AG08396 (cell line): ENCODE measurements at places on chromosomes 3 and 15.

DNA sequence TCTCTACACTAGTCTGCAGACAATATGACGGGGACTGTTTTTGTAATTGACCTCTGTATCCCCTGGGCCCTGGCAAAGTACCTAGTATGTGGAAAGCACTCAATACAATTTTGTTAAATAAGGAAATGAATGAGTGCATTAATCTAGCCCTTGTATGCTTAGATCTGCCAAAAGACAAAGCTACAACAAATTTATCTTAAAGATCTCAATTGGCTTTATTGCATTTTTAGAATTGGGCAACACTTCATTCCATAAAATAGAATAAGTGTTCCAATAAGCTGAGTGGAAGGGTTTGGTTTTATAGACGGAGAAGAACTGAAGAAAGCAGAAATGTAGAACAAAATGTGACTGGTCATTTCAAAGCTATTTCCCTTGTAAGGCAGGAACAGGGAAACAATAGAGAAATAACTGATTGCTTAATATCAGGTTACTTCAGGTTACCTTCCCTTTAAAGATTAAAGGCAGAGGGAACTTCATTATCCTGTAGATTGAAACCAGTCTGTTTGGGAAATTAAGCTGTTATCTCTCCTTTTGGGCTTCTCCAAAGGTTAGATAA is 108.3 kb upstream of the MME start:
- DNase-seq: no peak

GRCh38 chr15:70635895-70636294 is 127.5 kb downstream of the UACA start:
- DNase-seq: no peak

- DNase-seq: no peak
Observed at GRCh38 chr15:55796321-55796965, 53.5 kb upstream of the PRTG start.

DNA sequence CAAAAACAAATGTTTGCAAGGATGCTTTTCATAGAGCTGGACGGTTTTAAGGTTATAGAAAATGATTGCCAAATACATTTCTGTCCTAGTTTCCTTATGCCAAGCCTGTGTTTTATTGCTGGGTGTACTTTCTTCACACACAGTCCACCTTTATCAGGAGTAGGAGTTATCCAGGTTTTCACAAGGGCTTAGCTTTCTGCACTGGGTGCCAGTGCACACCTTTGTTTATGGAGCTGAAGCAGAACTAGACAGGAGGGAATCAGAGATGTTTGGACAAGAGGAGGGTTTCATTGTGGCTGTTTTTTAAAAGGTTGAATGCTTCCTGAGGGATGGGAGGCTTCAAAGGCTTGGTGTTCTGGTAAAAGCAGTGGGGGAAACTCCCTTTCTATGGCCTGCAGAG is 29.5 kb upstream of the FAM3D start:
- no peak for DNase-seq

GRCh38 chr3:145815707-145816413 is 345.1 kb downstream of the PLOD2 start:
- no peak for DNase-seq

- DNase-seq: peak; percentile 36
Observed at GRCh38 chr3:182979674-182980191, 605 bp downstream of the DCUN1D1 start.

DNA sequence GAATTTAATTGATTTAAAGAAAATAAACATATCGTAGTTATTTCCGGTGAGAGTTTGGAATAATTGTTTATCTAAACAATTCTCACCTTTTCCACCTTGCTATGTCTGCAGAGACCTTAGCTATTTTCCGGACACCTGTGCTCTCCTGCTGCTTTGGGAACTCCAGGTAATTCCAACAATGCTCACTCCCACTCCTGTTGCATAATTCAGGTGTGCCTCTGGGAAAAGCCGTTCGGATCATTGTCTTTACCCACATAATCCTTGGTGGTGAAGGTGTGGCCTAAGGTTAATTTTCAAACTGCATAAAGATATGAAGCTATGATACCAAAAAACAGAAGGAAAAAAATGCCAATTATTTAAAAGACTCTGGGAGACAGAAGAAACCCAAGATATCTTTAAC is 59.4 kb downstream of the LDHAL6B start:
- no peak for DNase-seq

DNA sequence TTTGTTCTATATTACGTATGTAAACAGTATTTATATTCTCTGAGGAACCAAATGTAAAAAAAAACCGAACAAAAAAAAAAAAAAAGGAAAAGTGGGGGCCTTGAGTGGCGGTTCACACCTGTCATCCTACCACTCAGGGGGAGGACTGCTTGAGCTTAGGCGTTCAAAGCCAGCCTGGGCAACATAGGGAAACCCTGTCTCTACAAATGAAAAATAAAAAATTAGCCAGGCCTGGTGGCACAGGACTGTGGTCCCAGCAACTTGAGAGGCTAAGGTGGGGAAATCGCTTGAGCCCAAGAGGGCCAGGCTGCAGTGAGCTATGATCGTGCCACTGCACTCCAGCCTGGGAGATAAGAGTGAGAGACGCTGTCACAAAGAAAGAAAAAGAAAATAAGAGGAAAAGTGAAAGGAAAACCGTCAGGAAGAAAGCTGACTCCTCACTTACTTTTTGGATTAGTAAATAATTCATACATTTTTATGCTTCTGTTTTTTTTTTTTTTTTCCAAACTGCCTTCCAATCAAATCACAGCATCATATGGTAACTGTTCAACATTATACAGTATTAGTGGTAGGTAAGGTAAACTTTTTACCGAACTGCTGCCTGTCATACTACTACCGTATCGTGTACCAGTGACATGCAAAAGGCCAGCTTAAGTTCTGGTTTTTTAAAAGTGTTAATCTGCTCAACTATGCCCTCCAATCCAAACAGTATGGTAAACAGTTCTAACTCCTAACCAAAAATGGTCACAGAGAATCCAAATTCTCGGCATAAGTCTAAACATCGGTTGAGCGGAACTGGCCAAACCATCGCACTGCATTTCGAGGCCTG is 1.2 kb downstream of the PHC3 start:
- DNase-seq: no peak

DNA sequence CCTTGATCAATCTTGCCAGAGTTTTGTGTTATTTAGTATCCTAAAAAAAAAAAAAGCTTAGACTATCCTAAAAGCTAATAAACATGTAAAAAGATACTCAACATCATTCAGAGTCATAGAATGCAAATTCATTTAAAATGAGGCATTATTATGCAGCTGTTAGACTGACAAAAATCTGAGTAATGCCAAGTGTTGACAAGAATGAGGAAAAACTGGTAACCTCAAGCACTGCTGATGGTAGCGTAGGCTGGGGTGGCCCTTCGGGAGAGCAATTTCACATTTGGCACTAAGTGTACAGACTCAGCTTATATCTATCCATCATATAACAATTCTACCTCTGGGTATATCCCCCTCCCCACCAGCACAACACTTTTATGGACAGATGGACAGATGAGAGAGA is 280.4 kb downstream of the RAP2B start:
- no peak for DNase-seq

GRCh38 chr3:59809016-59809415 is 759.2 kb upstream of the CFAP20DC start:
- no peak for DNase-seq

DNA sequence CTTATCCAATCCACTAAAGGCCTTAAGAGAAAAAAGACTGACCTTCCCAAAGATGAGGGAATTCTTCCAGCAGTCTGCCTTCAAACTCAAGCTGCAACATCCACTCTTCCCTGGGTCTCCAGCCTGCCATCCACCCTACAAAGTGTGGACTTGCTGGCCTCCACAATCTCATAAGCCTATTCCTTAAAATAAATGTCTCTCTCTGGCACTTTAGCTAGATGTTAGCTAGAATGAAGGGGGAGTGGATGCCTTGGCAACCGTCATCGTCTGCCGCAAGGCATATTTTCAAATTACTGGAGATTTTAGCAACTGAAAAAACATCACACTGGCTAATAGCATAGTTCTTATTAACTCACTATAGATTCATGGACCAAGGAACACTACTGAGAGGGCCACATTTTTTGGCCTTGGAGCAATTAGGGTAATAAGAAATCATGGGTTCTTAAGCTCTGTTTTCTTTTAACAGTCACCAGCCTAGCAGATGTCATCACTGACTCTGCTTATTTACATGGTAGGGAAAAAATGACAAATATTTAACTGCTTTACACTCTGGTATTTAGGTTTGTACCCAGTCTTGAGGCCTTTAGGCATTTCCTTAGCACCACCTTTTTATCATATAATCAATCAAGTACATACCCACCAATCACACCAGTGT is 245.3 kb downstream of the MYRIP start:
- no peak for DNase-seq

GRCh38 chr3:174332391-174332790 is 526.7 kb upstream of the NAALADL2 start:
- no peak for DNase-seq

GRCh38 chr15:30979457-30979856 is 12.0 kb downstream of the MTMR10 start:
- no peak for DNase-seq

DNA sequence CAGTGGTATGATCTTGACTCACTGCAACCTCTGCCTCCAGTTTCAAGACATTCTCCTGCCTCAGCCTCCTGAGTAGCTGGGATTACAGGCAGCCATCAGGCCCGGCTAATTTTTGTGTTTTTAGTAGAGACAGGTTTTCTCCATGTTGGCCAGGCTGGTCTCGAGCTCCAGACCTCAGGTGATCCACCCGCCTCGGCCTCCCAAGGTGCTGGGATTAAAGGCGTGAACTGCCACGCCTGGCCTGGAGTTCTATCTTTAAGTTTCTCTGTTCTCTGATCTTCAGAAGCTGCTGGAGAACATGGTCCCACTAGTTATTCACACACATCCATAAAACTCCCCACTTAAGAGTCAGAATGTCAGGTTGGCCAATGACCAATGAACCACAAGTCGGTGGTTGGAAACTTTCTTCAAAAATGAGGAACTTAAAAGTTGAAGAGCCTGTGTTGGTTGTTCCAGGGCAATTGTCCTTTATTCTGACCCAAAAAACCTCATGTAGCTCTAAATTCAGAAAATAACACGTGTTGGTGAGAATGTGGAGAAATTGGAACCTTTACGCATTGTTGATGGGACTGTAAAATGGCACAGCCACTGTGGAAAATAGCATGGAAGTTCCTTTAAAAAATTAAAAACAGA is 55.9 kb upstream of the PIK3CB start:
- DNase-seq: no peak

- DNase-seq: no peak
Observed at GRCh38 chr3:124700880-124701684, 29.2 kb upstream of the UMPS start.

GRCh38 chr15:45106002-45106790 is 7.8 kb downstream of the DUOX2 start:
- DNase-seq: no peak

DNA sequence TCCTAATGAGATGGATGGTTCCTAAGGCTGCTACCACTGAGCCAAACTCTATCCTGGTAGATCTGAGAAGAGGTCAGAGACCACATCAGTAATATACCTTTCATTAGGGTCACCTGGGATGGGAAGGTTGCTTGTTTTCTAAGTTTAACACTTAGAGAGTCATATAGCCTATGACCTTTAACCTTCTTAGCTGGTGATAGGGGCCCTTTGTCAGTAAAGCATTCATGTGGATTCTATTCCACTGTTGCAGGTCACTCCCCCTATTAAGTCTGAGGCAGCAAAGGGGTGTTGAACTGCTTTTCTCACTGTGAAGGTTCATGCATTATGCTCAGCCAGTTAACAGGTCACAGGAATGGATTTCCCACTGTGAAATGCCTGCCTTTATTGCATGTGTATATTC is 6.1 kb upstream of the ZNF609 start:
- no peak for DNase-seq

DNA sequence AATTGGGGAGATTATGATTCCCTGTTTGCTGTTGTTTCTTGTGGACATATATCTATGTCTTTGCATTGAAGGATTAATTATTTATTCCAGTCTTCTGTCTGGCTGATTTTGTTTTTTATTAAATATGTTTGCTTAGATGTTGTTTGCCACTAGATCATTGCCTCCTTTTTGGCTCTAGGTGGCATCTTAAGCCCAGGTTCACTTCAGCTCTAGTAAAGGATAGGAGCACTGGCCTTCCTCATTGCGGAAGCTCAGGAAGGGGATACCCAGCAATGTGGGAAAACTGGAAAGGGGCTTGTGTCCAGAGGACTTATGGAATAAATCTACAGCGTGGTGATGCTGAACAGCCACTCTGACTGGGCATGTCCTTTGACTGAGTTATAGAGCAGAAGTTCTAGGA is 821.6 kb downstream of the PDCD6IP start:
- no peak for DNase-seq

GRCh38 chr3:46884427-46884826 is 6.9 kb downstream of the PTH1R start:
- DNase-seq: no peak

- DNase-seq: no peak
Observed at GRCh38 chr3:127706312-127706711, 33.6 kb downstream of the ABTB1 start.

DNA sequence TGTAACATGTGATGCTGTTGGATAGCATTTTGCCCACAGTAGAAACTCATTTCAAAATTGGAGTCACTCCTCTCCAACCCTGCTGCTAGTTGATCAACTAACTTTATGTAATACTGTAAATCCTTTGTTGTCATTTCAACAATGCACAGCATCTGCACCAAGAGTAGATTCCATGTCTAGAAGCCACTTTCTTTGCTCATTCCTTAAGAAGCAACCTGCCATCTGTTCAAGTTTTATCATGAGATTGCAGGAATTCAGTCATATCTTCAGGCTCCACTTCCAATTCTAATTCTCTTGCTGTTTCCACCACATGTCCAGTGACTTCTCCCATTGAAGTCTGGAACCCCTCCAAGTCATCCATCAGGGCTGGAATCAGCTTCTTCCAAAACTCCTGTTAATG is 42.9 kb downstream of the AKAP13 start:
- DNase-seq: no peak

- DNase-seq: no peak
Observed at GRCh38 chr3:16836505-16837237, 48.1 kb upstream of the PLCL2 start.

- no peak for DNase-seq
Observed at GRCh38 chr3:160703974-160704373, 27.0 kb downstream of the ARL14 start.

GRCh38 chr3:107954845-107955244 is 136.0 kb downstream of the CD47 start:
- no peak for DNase-seq

GRCh38 chr3:89617706-89618105 is 510.3 kb downstream of the EPHA3 start:
- DNase-seq: no peak

GRCh38 chr3:42539871-42540714 is 37.6 kb downstream of the VIPR1 start:
- DNase-seq: peak; percentile 52

DNA sequence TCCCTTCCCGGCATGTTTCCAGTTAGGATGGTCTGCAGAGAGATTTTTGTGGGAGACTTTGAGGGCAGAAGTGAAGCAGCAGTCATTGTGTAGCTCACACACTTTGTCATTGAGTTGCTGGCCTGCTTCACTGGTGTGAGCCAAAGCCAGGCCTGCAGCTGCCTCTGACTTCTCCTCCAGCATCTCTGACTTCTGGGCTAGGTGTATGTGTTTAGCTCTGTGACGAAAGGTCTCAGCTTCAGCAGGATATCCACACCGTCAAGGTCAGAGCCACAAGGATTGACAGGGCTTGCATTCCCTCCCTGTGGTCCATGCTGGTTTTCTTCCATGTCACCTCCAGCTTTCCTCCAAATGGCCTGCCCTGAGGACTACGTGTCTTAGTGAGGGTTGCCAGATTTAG is 57.1 kb upstream of the OSBPL11 start:
- DNase-seq: no peak
